NCI-H526 (cell line): ENCODE measurements at places on chromosomes 13 and 19.

DNA sequence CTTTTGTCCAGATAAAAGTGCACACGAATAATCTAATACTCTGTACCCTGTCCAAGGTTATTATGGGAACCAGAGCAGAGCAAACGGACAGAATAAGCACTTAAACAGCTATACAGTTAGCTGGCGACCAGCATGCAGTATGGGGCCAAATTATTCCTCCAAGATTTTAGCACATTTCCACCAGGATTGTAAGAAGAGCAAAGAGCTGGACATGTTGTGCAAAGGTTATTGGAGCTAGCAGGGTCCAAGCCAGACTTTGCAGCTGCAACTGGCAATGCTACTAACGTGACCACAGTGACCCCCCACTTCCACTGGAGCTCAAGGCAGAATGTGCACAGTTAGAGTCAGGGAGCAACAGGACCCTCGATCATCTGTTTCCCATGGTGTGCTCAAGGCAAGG is 89.9 kb downstream of the COL4A1 start:
- no peak for DNase-seq

DNA sequence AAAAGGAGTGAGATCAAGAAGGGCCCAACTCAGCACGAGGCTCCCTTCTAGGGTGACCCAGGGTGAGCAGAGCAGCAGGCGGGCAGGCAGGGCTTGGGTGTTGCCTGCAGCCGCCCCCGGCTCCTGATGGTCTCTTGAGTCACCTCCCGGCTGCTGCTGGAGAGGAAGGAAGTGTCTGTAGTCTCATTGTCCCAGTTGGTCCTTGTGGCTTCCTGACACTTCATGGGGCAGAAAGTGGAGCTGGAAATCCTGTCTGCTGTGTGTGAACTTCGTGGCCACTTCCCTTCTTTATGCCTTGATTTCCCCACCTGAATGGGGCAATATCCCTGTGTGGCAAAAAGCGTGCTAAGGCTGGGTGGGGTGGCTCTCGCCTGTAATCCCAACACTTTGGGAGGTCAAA is 2.5 kb downstream of the MAP1S start:
- DNase-seq: no peak

- DNase-seq: no peak
Measured at GRCh38 chr13:99873832-99874430, 97.6 kb downstream of the ZIC5 start.

GRCh38 chr13:75473468-75473867 is 8.5 kb downstream of the TBC1D4 start:
- no peak for DNase-seq

GRCh38 chr19:29510701-29511265 is 15.0 kb upstream of the VSTM2B start:
- no peak for DNase-seq

DNA sequence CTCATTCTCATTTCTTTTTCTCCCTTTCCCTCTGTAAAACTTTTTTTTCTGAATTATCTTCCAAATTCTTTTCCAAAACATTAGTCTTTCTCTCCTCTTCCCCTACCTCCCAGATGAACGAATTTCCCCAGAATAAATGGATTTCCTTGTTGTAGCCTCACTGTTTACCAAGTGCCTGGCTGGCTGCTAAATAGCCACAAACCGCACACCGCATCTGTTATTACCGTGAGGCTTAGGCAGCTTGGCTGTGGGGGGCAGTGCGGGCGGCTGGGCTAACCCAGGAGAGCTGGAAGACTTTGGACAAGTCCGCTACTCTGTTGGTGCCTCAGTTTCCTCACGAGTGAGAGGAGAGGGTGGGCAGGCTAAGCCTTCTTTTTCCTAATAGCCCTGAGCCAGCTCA is 10.7 kb downstream of the IL17D start:
- DNase-seq: no peak

GRCh38 chr19:42212886-42213285 is 4.6 kb downstream of the DEDD2 start:
- DNase-seq: no peak

DNA sequence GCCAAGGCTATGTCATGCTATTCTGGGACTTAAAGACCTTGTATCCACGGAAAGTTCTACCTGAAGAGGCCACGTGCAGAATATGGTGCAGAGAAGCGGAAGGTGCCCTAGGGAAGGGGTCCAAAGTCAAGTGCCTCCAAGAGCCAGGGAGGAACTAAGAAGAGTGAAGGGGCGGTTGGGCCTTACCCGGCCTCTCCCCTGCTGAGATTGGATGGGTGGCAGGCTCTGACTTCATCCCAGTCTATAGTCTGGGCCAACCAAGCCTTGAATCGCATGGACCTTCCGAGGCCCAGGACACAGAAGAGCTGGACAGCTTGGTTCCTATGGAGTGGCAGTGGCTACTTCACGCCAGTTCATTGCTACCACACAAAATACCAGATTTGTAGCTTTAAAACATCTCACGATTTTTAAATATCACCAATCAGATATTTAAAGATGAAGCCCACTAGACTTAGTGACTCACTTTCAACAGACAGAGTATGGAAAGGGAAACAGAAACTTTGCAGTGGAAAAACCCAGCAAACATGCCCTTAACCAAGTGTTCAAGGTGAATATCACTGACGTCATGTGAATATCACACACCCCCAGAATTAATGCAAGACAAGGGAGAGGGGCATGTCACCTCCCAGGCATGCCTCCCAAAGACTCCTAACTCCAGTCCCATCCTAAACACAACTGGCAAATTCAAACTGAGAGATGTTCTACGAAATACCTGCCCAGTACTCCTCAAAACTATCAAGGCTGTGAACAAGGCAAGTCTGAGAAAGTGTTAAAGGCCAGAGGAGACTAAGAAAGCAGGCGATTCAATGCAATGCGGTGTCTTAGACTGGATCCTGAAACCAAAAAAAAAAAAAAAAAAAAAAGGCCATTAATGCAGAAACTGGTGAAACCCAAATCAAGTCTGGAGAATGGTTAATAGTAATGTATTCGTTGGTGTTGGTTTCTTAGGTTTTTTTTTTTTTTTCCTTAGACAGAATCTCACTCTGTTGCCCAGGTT is 10.2 kb downstream of the C19orf12 start:
- no peak for DNase-seq
